ENCODE measurements at places on chromosomes 11 and 22. TPM values are rescaled to one million over a fixed set of nuclear protein-coding genes. Genes with fewer than 3 reads are reported as not detected.

The NOL12 gene
- 25.2 TPM for total RNA-seq

The NXPE4 gene
- total RNA-seq: 95.2 TPM

The ACTN3 gene
- 0.11 TPM for total RNA-seq

The SIAE gene
- 236 TPM for total RNA-seq

The SHANK2 gene
- total RNA-seq: 26.0 TPM

The TRIM51 gene
- not detected for total RNA-seq

Data from colonic mucosa (tissue), 4 donors.